ENCODE measurements at places on chromosomes 13 and 19. TPM values are rescaled to one million over a fixed set of nuclear protein-coding genes. Genes with fewer than 3 reads are reported as not detected.

GRCh38 chr13:91868351-91868750 lies 469.9 kb downstream of the GPC5 start:
- DNase-seq, result no peak

DNA sequence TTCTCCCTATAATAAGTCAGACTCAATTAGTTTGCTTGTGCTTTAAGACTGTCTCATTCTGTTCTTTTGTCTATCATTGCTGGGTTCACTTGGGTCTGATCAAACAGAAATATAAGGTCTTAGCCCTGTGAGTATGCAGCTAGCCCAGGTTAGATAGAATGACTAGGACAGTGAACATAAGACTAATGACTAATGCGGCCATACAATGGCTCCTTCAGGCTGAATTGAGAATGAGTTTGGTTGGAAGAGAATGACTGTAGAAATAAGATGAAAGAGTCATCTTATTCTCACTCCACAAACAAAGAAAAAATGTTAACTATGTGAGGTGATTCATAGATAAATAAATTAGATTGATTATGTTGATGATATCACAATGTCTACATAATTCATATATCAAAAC lies 50.1 kb upstream of the OBI1 start:
- peak; percentile 9 for DNase-seq

DNA sequence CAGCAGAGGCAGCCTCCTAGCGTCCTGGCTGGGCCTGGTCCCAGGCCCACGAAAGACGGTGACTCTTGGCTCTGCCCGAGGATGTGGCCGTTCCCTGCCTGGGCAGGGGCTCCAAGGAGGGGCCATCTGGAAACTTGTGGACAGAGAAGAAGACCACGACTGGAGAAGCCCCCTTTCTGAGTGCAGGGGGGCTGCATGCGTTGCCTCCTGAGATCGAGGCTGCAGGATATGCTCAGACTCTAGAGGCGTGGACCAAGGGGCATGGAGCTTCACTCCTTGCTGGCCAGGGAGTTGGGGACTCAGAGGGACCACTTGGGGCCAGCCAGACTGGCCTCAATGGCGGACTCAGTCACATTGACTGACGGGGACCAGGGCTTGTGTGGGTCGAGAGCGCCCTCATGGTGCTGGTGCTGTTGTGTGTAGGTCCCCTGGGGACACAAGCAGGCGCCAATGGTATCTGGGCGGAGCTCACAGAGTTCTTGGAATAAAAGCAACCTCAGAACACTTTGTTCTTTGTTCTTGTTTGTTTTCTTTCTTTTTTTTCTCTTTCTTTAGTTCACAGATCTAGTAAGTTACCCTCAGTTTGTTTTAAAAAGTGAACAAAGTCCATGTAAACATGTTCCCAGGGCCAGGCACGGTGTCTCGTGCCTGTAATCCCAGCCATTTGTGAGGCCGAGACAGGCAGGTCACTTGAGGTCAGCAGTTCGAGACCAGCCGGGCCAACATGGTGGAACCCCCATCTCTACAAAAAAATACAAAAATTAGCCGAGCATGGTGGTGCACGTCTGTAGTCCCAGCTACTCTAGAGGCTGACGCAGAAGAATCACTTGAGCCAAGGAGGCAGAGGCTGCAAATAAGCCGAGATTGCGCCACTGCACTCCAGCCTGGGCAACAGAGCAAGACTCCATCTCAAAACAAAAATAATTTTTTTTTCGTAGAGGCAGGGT lies 10.2 kb downstream of the ANGPTL4 start:
- peak; percentile 98 for DNase-seq

DNA sequence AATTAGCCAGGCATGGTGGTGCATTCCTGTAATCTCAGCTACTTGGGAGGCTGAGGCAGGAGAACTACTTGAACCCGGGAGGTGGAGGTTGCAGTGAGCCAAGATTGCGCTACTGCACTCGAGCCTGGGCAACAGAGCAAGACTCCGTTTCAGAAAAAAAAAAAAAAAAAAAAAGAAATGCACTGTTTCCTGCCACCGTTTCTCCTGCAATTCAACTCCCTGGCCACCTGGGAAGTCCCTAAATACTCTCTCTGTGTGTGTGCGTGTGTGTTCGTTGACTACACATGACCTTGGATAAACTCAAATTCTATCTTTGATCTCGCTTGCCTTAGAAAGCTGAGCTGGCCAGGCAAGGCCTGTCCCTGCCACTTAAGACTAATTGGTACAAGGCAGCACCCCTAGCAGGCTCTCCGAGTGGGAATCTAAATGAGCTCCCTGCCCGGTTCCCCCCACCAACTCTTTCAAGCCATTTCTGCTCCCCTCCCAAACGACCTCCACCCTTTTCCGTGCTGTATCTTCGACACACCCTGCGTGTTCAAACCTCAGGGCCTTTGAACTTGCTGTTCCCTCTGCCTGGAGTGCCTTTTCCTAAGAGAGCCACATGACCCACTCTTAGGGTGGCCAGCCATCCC lies 5.2 kb upstream of the BCAT2 start:
- DNase-seq, result peak; percentile 86

- DNase-seq, result peak; percentile 52
These were observed 333.9 kb downstream of the UQCRFS1 start for GRCh38 chr19:28878862-28879566.

DNA sequence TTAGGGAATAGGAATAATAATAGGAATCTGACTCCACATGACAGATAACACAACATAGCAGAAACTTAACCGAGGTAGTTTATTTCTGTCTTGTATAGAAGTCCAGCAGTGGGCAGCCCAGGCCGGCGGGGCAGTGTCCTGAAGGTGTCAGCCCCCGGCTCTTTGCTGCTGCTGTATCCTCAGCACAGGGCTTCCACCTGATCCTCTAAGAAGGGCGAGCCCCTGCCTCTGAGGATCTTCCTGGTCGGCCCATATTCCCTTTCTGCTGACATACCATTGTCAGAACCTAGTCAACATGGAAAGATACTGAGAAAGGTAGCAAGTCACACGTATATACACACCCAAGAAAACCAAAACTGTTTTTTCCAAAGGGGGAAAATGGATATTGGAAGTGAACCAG lies 56.2 kb upstream of the GPR183 start:
- no peak for DNase-seq

DNA sequence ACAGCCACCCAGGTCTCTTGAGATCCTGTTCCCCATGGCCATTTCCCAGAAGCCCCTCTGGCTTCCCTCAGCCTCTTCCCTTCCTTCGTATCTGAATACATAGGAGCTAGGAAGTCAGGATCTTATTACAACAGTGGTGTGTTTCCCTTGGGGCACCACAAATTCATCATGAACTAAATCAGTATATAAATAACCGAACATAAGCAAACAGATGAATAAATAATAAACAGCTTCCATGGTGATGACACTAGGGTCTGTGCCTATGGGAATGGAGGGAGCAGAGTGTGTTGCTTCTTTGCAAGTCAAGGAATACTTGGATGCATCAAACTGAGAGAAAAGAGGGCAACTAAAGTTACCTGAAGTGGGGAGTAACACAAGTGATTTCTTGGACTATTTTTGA lies 527.6 kb downstream of the LMO7 start:
- no peak for DNase-seq

DNA sequence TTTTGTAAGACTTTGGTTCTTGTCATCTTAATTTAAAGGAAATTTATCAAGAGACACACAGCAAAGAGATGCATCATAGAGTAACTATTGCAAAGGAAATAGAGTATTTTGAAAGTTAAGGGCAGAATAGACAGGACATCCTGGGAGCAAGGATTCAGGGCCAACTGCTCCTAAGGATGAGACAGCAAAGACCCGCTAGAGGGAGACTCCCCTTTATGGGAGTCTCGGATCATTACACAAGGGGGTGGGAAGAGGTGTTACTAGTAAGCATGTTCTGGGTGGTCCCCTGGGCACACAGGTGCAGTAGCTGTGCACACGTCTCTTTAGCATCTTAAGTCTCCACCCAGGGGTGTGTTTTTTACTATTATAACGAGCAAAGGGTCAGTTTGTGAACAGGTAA lies 9.6 kb downstream of the ZSCAN5C start:
- DNase-seq, result no peak

- DNase-seq, result no peak
These were observed 16.9 kb upstream of the SIGLEC11 start for GRCh38 chr19:49977881-49978280.

GRCh38 chr13:83890358-83890757 lies 8.1 kb upstream of the SLITRK1 start:
- no peak for DNase-seq

DNA sequence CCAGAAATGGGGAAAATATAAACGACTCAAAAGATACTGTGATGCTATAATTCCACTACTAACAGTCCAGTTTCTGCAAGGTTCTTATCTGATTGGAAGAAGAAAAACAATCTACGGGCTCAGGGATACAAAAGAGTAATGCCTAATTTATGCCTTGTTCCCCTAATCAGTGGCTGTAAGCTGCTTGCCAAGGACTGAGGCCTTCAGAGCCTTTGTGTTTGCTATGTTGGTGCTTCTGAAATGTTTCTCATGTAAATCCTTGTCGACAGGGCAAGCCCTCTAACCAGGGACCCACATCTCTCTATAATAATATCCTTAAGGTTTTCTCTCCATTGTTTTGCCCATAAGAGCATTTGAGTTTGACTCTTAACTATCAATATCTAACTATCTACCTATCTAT lies 89.7 kb upstream of the CLDN10 start:
- DNase-seq, result no peak

DNA sequence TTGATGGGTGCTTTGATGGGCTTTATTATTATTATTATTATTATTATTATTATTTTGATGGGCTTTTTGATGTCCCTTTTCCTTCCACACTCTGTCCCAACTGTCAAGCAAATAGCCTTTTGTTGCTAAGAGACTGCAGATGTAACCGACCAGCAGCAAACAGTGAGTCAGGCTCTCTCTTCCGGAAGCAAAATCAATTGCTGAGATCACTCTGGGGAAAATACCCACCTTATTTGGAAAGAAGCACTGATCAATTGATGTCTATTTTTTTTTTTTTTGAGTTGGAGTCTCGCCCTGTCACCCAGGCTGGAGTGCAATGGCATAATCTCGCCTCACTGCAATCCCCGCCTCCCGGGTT lies 2.9 kb downstream of the LDLR start:
- peak; percentile 92 for DNase-seq

DNA sequence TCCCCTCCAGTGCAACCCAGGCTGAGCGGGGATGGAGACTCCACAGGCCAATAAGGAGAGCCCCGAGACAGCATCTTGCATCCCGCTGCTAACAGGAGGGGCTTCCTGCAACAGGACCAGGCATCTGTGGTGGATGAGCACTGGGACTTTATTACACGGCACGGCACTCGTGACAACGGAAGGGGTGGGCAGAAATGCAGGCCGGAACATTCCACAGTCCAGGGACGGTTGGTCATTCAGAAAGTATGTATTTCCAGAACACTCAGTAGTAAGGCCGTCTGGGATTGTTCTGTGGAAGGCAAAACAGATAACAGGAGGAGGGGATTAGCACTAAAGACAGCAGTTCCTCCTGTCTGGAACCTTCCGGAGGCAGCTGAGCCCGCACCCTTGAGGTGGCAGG lies 3.3 kb upstream of the TM6SF2 start:
- DNase-seq, result no peak

- no peak for DNase-seq
These were observed 188.5 kb upstream of the ARGLU1 start for GRCh38 chr13:106756446-106756845.

GRCh38 chr19:35269438-35270117 lies 816 bp downstream of the USF2 start:
- peak; percentile 82 for DNase-seq

- DNase-seq, result no peak
These were observed 440.0 kb downstream of the RFC3 start for GRCh38 chr13:34257966-34258365.

DNA sequence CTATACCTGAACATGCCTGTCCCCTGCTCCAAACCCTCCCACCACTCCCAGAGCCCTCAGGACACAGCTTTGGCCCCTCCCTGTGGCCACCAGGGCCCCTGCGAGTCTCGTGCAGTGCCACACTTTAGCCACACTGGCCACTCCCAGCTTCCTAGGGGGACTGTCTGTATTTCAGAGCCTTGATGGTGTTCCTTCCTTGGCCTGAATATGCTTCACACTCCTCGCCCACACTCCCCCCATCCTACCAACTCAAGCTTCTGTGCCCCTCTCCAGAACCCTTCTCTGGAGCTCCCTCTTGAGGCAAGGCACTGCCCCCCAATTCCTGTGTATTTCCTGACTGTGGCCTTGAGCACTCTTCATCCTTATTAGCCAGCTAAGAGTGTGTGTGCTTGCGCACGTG lies 80.2 kb downstream of the DPF1 start:
- no peak for DNase-seq

GRCh38 chr13:43094901-43095300 lies 71.5 kb downstream of the DNAJC15 start:
- no peak for DNase-seq

The PRR22 gene
- 1.0 TPM for polyA plus RNA-seq

The ZNF90 gene
- polyA plus RNA-seq, result 2.1 TPM

The SMIM44 gene
- not detected for polyA plus RNA-seq

The STK11 gene
- 40.8 TPM for polyA plus RNA-seq

The NANOS2 gene
- polyA plus RNA-seq, result not detected

The RNF225 gene
- polyA plus RNA-seq, result not detected

The CRLF1 gene
- polyA plus RNA-seq, result 337 TPM

The SIAH3 gene
- polyA plus RNA-seq, result not detected

The PNPLA6 gene
- 28.4 TPM for polyA plus RNA-seq

The GPC5 gene
- 0.21 TPM for polyA plus RNA-seq

The NUDT19 gene
- 3.1 TPM for polyA plus RNA-seq
